ENCODE measurements at places on chromosomes 12 and 14.

DNA sequence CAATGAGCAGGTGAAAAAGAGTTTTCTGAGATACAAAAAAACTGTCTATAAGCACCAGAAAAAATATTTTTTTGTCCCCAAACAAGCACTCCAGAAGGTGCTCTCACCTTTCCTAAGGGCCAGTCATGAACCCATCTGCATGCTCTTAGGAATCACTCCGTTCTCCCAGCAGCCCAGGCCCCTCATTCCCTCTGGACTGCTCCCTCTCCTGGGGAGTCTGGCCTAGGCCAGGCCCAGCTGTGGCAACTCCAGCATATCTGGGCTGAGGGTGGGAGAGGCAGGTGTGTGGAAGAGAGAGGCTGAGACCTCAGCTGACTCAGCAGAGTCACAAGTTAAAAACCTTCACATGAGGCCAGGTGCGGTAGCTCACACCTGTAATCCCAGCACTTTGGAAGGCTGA, 54.6 kb downstream of the TRAFD1 start:
- no peak for DNase-seq

GRCh38 chr14:73743431-73743931, 29.3 kb upstream of the PNMA1 start:
- peak; percentile 28 for DNase-seq

DNA sequence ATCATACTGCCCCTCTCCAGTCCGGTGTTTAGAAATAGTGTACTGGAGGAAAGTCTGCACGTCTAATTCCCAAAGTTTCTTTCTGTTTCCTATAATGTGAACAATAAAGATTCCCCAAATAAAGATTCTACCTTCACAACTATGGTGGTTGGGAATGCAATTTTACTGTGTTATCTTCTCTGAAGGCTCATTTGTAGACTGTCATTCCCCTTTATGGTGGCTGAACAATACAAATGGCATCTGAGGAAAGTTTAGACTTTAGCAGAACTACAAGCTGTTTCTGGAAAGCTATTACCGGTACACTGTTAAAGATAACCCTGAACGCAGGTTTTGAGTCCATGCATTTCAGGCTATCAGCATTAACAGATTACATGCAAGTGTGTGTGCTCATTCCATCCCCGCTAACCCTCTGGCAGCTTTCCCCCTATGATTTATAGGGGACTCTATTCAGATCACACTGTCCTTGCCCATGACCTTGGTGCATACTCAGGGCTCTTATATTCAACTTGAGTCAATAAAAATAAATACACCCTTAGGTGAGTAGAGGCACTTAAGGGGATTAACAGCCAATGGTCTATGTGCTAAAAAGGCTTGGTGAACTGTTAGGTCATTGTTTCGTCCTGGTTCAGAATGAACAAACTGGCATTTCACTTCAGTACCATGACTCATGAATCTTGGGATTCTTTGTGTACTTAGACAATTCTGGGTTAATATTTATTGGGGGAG, 60.7 kb upstream of the PYGL start:
- DNase-seq, result no peak

DNA sequence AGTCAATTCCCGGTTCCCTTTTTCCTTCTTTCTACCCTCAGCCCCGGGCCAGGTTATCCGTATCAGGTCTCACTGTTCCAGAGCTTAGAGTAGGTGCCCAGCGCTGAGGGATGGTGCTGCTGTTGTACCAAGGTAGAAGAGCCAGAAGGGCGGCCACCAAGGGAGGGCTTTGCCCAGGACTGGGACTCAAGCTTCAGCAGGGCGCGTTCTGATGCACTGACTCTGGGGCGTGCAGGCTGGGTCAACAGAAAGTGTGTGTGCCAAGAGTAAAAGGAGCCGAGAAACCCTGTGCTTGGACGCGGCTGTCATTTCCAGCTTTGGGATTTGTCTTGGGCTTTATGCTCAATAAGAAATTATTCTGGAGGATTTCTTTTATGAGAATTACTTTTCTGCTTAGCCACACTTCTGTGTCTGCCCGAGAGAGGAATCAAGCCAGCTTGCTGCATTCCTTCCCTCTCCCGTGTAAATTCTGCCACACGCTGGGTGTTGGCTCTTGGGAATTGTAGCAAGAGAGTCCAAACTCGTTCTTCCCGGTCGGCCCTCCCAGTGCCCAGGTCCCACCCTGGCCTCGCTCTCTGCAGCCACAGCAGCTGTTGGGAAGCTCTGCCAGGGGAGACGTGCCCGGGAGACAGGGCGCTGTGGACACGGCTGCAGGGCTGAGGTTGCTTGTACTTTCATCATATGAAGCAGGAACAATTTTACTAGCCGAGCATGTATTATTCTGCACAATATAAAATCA, 98.0 kb downstream of the FBXL14 start:
- DNase-seq, result no peak

- DNase-seq, result no peak
Observed at GRCh38 chr12:80509781-80510556, 65.9 kb downstream of the PTPRQ start.

DNA sequence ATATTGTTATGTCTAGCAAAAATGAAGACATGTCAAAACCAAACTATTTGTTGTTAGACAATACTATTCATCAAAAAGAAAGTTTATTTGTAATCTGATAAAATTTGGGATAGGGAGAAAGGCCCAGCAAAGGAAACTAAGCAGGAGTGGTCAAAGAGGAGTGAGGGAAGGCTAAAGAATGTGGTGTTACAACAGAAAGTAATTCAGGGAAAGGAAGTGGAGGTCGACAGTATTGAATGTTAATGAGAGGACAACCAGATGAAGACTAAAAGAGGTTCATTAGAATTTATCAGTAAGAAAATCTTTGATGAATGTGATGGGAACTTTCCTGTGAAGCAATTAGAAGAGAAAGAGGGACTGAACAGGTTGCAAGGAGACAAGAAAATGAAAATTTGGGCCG, 33.9 kb downstream of the PLCZ1 start:
- no peak for DNase-seq

DNA sequence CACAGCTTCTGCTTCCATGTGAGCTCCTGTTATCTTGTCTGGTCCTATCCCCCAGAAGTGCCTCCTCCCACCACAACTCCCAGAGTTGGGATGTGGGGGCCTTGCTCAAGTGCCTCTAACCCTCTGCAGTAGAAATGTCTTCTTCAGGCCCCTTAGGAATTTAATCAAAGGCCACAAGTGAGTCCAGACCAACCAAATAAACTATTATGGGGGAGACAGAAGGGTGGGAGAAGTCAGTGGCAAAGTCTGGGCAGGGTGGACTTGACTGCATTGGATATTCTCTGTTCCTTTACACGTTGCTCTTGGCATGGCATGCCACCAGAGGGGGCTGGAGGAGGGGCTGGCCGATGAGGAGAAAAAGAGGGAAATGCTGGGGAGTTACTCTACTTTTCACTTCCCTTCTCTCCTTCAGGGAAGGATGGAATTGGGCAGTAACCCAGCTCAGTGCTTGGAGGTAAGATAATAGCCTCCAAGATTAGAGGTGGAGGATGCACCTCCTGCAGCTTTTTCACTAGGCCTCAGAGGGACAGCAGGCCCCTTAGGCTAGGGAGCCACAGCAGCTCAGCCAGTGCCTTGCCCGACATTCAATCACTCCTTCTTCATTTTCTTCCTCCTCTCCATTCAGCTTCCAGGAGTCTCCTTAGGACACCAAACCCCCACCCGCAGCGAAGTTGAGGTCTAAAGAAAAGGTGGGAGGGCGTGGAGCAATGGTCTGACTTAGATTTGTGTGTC, 1.2 kb upstream of the AP1G2 start:
- no peak for DNase-seq

DNA sequence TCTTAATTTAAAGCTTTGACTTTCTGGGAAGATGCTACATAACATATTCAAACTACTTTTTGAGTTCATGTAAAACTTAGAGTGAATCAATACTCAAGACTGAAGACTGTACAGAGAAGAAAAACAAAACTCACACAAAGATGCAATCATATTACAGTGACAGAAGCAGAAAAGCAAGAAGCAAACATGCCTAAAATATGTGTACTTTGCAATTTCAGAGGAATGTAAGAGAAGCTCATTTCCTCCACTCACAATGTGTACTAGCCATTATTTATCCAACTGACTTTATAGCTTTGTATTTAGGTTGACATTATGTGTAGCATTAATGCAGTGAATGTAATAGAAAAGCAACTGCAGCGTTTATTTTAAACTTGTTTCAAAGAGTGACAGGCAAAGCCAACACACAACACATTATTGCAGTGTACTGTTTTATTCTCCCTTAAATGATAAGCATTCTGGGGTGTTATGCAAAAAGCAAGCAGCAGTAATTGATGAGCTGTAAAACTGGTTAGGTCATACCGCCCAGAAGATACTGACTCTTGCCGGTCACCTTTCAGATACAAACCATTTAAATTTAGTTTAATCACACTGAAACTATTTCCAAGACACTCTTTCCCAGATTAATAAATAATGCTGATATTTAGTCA, 88.2 kb upstream of the PAWR start:
- DNase-seq, result no peak

Measured in activated gamma-delta T cell (primary cell).